ENCODE measurements at places on chromosomes 13 and 19.

DNA sequence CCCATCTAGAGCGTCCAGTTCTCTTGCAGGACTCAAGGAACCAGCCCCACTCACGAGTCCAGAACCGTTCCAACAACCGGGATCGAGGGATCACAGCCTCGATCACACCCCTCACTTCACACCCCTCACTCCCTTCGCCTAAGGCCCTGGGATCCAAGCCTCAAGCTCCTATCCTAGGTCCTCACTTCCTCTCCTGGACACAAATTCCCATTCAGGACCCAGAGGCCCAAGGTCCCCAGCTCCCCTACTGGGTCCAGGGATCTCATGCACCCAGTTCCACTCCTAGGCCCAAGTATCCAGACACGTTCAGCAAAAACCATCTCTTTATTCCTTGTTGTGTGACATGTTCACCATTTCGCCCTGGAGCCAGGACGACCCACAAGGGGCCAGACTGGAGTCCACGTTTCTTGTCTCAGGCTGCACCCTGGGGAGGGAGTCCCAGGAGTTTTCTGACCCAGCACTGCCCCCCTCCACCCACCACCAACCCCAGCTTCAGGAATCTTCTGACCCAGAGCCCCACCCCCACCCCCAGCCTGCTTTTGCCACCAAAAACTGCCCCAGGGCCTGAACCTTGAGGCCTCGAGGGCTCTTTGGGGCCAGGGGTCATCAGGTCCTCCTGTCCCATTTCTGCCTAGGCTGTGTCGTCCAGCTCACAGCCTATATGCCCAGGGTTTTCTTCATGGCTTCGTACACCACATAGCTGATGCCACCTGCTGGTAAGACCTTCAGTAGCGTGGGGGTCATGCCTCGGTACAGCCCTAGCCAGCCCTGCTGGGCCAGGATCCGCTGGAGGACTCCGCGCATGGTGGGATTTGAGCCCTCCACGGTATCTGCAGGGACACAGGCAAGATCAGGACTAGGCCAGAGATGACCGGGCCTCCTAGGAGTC is 1.4 kb upstream of the KHSRP start:
- no peak for DNase-seq

DNA sequence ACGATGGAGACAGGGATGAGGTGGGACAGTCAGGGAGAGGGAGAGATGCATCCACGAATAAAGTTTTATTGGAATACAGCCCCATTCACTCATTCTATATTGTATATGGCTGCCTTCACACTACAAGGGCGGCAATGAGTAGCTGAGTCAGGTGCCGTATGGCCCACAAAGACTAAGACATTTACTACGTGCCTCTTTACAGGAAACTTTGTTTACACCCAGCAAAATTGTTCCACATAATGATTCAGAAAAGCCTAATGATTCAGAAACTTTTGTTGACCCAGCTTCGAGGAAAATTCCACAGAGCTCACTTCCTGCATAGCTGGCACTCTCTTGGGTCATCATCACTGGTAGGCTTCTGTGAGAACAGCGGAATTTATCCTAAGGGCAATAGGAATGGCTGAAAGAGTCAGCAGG is 87.3 kb upstream of the PEG3 start:
- DNase-seq = no peak

- no peak for DNase-seq
Measured at GRCh38 chr19:43908659-43909058, 26.4 kb downstream of the ZNF45 start.

- DNase-seq = no peak
Measured at GRCh38 chr13:99501848-99502301, 603 bp downstream of the TM9SF2 start.

DNA sequence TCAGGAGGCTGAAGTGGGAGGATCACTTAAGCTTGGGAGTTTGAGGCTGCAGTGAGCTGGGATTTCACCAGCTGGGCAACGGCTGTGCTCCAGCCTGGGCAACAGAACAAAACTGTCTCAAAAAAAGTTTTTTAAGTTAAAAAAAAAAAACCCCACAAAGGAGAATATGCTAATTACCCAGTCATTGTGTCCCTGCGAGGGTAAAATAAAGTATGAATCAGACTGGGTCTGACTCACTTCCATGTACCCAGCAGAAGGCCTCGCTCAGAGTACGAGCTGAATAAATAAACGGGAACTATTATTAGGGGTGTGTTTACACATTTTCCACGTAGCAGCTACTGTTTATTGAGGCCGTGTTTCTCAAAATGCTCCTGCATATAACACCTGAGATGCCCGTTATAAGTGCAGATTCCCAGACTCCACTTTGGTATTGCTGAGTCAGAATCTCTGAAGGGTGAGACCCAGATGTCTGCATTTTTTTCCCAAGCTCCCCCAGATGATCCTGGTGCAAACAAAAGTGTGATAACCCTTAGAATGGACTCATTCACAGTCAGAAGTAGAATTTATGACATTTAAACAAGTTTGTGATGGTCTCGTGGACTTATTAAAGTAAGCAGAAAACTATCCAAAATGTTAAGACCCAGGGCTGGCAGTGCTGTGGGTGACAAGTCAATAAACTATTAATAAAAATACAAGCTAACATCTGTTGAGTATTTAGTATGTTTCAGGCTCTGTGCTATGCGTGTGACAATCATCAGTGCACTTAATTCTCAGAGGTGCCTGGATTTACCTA is 28.2 kb downstream of the KCNC3 start:
- no peak for DNase-seq

DNA sequence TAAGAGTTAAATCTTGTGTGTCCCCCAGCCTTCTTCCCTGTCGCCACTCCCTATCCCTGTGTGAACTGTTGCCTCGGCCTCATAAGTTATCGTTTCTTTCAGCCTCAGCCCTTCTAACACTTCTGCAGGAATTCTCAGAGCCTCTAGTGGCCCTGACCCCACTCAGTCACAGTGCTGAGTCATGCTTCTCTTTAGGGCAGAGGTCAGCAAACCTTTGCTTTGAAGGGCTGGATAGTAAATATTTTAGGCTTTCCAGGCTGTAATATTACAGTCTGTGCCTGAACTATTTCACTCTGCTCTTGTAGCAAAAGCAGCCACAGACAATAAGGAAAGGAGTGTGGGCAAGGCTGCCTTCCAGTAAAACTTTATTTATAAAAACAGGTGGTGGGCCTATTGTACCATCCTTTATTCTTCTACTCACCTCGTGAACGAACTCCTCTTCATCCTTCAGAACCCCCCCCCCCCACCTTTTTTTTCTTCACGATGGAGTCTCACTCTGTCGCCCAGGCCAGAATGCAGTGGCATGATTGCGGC is 22.1 kb downstream of the MYO9B start:
- no peak for DNase-seq

- no peak for DNase-seq
Measured at GRCh38 chr13:41622432-41623429, 165.4 kb downstream of the RGCC start.

DNA sequence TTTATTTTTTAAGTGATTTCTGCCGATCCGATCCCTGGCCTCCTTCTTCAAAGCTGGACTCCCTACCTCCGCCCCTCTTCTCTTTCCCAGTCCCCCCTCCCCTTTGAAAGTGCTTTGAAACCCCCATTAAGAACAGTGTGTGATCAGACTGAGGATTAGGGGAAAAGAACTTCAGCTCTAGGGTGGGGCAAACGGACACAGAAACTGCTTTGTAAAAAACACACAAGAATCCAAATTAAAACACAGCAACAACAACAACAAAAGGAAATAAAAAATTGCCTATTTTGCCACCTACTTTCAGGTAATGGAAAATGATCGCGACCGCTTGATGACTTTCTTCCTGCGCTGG is 1.4 kb downstream of the SPRY2 start:
- DNase-seq = no peak

Data from NCI-H510A treated with DMSO at 0.1 percent for 48 hours (cell line).